Activated CD8-positive, alpha-beta memory T cell treated with anti-CD3 and anti-CD28 coated beads for 1 hour (primary cell): ENCODE measurements at places on chromosomes 6 and 20.

GRCh38 chr20:11453430-11453829 is 464.3 kb upstream of the BTBD3 start:
- DNase-seq: no peak

GRCh38 chr20:62441987-62442539 is 14.7 kb upstream of the RBBP8NL start:
- no peak for DNase-seq

DNA sequence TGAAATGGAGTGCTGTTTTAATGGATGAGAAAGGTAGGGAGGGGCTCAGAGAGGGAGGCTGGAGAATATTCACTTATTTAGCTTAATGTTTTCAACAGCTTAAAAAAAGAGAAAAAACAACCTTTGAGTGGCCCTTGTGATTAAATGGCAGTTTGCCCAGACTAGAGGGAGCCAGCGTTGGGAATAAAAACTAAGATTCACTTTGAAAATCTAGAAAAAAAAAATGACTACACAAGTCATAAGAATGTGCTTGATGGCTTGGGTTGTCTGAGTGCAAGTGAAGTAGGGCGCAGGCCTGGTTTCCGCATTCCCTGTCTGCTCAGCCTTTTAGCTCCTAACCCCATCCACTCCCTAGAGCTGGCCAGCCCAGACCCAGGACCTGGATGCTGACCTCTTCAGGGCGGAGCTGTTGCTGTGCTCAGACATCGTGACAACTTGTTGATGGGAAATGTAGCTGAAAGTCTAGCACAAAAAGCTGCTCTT is 28.9 kb downstream of the UTRN start:
- DNase-seq: no peak

GRCh38 chr6:115830895-115831294 is 229.8 kb downstream of the FRK start:
- no peak for DNase-seq

GRCh38 chr6:45376310-45377042 is 1.3 kb downstream of the SUPT3H start:
- no peak for DNase-seq
